ENCODE measurements at places on chromosomes 2 and 18. TPM values are rescaled to one million over a fixed set of nuclear protein-coding genes. Genes with fewer than 3 reads are reported as not detected.

Gene PRKAG3
- total RNA-seq: not detected

Gene ASB18
- total RNA-seq: not detected

Gene LIMS4
- 1.2 TPM for total RNA-seq

Gene TEX44
- total RNA-seq: not detected

Gene SYT4
- total RNA-seq: 0.75 TPM

Gene STPG4
- total RNA-seq: 0.47 TPM

DNA sequence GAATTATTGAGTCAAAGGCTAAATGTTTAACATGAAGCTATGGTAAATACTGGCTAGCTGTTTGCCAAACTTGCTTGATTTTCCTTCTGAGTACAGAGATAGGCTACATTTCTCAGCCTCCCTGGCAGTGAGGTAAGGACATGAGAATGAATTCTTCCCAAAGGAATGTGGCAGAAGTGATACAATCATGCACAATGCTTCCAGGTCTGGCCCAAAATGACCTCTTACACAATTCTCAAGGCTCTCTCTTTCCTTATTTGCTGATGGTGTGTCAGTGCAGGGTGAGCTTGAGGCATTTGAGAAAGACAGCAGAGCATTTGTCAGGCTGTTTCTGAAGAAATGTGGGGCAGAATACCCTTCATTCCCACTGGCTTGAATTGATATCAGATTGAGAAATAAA, 95.6 kb upstream of the NABP1 start:
- DNase-seq: no peak

GRCh38 chr2:109238580-109238979, 109.6 kb downstream of the SH3RF3 start:
- DNase-seq: peak; percentile 67

DNA sequence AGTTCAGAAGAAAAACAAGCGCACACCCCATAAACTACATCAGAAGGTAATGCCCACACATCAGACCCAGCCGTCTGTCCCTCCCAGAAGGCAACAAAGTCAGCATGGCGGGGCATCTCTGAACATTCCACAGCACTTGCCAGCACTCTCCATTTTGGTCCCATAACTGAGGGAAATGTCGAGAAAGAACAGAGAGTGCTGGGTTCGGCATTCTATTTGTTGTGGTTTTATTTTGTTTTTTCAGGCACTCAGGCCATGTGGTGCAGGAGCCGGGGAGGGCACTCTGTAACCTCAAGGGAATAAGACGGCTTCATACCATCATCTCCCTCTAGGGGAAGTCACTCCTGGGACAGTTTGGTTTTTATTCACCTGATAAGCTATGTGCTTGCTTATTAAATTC, 156.0 kb downstream of the SEPTIN10 start:
- DNase-seq: no peak

- no peak for DNase-seq
Measured at GRCh38 chr2:143771939-143772338, 642.7 kb downstream of the ARHGAP15 start.

DNA sequence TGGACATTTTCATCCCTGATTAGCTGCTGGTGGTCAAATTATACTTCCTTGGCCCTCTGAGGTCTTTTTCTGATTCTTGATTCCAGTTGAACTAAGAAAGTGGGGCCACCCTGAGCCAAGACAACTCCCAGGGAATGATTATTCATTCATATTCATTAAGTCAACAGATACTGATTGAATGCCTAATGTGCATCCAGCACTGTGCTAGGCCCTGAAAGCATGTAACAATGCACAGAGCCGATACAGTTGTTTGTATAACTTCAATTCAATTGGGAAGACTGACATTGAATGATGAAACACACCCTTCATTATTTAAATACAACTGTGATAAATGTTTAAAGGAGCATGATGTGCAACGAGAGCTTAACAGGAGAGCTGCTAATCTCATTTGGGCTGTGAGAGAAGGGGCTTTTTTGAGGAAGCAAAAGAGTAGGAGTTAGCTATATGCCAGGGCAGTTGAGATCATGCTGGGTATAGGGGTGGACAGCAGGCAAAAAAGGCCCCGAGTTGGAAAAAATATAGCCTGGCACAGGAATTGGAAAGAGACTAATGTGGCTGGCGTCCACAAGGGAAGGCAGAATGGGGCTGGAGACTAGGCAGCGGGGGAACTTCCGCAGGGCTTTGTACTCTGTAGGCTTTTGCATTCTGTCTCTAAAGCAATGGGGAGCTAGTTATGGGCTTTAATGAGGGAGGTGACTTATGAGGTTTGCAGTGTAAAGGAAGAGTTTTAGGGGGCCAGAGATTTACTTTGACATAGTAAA, 57.2 kb upstream of the ACVR1 start:
- DNase-seq: no peak

GRCh38 chr18:80105369-80106167, 3.5 kb upstream of the ADNP2 start:
- DNase-seq: no peak
